Activated CD4-positive, CD25-positive, alpha-beta regulatory T cell treated with anti-CD3 and anti-CD28 coated beads, Interleukin-2, amount 50 U/mL, for 24 hours (primary cell): ENCODE measurements at places on chromosomes 3 and 15.

- ATAC-seq: peak; percentile 28
These were observed 22.4 kb downstream of the CD86 start for GRCh38 chr3:122077293-122078234.

GRCh38 chr3:45280232-45280631, 54.1 kb upstream of the TMEM158 start:
- no peak for ATAC-seq

- ATAC-seq: no peak
These were observed 18.1 kb upstream of the PARP14 start for GRCh38 chr3:122662505-122662904.

- ATAC-seq: no peak
These were observed 2.4 kb upstream of the PPP1R14D start for GRCh38 chr15:40830884-40831283.

DNA sequence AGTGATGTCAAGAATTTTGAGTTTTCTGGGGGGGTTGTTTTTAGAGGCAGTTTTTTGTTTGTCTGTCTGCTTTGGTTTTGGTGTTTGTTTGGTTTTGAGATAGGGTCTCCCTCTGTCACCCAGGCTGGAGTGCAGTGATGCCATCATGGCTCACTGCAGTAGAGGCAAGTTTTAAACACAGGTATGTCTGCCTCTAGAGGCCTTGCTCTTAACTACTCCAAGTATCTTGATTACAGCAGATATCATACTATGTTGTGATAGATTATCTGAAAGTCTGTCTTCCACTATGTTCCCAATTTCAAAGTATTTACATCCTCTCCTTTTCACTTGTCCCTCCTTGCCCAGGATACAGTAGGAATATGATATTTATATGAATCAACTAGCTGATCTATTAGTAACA, 57.7 kb downstream of the ERC2 start:
- ATAC-seq: no peak

DNA sequence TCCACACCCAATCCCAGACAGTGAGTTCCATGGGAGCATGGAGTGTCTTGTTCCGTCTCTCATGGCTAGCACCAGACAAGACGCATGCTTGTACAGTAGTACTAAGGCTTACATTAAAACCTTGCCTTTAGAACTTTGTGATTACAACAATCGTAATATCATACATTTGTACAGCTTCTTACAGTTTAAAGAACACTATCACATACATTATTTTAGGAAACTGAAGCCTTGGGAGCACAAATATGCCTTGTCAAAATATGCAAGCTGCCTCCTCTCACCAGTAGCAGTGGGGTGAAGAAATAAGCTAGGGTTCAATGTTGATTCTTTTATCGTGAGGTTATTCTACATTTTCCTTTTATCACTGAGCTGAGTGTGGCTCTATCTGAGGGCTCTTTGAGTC, 36.8 kb downstream of the ADAMTSL3 start:
- ATAC-seq: no peak

- ATAC-seq: no peak
These were observed 257.0 kb upstream of the GOLGA6L4 start for GRCh38 chr15:83978588-83978987.

DNA sequence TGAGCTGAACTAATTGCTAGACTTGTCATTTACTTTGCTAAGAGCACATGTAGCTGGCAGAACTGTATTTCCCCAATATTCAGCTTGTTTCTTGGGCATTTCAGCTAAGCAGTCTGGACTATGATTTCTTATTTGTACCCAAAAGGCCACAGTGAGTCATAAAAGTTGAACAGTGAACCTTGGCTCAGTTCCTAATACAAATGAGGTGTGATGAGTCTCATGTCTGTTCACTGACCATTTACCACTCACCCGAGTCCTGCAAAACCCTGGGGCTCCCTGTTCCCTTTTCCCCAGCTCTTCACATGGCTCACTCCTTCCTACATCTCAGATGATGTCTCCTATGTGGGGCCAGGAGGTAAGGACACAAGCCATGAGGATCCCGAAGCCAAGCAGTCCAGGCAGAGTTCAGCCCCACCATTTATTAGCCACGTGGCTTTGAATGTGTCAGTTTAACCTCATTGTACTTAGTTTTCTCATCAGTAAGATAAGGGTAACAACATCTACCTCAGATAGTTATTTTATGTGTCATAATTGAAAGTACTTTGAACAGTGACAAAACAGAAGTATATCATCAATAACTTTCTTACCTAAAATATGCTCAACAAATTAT, 239.3 kb downstream of the IL5RA start:
- no peak for ATAC-seq

- no peak for ATAC-seq
These were observed 48.4 kb downstream of the EOMES start for GRCh38 chr3:27673701-27674100.

DNA sequence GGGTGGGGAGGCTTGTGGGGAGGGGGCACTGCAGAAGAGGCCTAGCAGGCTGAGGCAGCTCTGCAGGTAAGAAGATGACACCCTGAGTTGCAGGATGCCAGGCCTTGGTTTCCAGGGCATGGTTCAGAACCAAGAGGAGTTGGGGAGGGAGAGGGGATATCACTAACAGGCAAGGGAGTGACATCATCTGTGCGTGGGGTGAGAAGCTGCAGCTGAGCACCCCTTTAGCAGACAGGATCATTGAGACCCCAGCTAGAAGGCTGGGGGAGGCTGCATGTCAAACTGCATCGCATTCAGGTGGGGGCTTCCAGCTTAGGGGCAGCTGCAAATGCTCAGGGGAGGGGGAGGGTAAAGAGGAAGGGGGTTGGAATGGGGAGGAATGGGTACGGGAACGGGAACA, 23.0 kb downstream of the CACNA2D2 start:
- no peak for ATAC-seq

DNA sequence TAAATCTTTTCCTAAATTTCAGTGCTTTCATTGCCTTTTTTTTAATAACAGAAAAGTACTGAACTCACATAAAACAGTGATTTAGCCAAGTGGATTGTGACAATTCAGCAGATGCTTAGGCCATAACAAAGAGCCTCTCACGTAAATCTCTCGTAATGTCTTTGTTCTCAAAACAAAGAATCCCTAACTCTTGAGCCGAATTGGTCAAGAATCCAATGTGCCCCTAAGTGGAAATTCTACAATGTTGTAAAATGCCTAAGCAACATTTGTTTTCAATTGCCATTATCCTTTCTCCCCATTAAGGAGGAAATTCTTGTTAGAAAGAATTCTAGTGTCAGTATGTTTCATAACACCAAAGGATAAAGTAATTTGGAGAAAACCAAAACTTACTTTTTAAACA, 235.7 kb upstream of the THBS1 start:
- ATAC-seq: no peak

- ATAC-seq: no peak
These were observed 65.4 kb downstream of the RPN1 start for GRCh38 chr3:128585189-128585588.

DNA sequence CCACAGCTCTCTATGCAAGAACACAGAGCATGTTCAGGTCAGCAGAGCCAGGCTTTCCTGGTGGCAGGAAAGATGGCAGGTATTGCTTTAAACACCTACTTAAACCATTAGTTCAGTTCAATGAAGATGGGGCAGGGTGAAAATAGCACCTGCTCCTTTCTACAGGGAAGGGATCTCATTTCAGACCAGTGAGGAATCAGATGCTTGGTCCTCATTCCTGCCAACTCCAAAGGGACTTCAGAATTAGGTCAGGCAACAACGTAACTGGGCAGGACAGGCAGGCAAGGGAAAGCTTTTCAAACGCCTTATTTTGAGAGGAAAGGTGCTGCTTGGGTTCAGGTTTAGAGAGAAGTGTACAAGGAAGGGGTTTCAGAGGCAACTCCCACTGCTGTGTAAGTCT, 12.6 kb upstream of the RPS17 start:
- ATAC-seq: no peak

DNA sequence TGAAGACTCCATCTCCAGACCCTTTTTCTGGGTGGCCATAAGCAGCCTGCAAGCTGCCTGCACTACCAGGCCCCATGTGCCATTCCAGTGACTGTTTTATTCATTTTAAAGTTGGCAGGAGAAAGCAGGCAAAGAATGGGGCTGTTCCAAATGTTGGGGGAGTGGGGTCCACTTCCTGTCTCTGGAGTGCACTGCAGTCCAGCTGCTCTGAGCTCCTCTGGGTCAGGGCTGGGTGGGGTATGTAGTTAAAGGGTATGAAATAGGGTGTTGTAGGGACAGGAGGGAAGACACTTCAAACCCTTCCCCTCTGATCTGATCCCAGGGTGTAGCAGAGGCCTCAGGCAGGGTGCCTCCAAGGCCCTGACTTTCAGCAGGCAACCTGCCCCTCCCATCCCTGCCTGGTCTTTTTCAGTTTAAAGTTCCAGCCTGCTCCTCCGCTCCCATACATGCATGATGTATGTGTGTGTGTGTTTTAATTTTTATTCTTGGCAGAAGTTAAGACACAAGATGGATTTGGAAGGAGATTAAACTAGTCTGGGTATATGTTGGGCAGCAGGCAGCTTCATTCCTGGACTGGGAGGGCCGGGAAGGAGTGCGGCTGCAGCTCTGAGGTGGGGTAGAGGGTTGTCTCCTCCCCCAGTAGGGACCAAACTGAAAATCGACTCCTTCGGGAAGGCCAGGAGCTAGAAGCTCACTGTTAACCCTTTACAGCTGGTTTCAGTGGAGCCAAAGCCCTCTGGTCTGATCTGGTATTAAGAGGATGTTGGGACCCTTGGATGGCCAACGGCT, 17.3 kb downstream of the BOC start:
- ATAC-seq: no peak

DNA sequence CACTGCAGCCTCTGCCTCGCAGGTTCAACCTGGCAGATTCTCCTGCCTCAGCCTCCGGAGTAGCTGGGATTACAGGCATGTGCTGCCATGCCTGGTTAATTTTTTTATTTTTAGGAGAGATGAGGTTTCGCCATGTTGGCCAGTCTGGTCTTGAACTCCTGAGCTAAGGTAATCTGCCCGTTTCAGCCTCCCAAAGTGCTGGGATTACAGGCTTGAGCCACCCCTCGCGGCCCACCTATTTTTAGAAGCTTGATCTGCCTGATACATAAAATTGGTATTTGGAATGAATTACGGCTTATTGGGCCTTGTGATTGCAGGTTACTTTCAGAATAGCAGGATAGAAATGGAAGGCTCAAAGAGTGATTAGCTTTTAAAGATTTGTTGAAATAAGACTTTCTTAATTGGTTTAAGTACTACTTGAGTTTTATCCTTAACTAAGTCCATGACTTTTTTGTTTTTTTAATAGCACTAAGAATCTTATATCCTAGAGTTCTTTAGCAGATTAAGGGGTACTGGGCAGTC, 25.0 kb downstream of the GMPS start:
- no peak for ATAC-seq

- ATAC-seq: no peak
These were observed 16.9 kb downstream of the TCAIM start for GRCh38 chr3:44355362-44356033.

GRCh38 chr3:194370753-194371152, 1.2 kb upstream of the LRRC15 start:
- ATAC-seq: no peak
